ENCODE measurements at places on chromosomes 2 and 18.

DNA sequence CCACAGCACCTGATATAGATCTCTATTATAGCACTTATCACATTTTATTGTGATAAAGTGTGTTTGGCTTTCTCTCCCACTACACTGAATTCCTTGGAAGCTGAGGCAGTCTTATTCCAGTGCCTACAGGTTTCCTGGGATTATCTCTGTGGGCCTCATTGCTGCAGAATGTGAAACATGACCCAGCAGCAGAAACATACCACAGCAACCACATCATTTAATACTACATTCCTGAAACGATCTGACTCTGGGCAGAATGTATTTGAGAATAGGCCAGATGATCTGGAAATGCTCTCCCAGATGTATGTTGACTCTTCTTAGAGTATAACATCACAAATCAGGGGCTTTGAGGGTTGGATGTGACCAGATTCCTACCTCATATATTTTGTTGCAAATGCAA is 323.5 kb upstream of the TANK start:
- no peak for DNase-seq

- DNase-seq, result no peak
These were observed 317.9 kb upstream of the VRK2 start for GRCh38 chr2:57728691-57729090.

DNA sequence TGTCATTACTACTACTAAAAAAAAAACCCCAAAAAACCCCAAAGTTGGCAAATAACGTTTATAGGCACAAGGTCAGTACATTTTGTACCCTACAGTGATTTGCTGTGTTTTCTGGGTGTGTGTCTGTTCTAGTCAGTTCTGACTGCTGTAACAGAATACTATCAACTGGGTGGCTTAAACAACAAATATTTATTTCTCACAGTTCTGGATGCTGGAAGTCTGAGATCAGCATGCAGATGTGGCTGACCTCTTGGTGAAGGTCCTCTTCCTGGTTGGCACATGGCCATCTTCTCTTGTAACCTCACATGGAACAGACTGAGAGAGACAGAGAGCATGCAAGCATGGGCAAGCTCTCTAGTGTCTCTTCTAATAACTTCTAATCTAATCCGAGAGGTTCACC is 103.1 kb downstream of the CERS6 start:
- DNase-seq, result no peak

- no peak for DNase-seq
These were observed 686.8 kb downstream of the ZEB2 start for GRCh38 chr2:143833015-143833660.

DNA sequence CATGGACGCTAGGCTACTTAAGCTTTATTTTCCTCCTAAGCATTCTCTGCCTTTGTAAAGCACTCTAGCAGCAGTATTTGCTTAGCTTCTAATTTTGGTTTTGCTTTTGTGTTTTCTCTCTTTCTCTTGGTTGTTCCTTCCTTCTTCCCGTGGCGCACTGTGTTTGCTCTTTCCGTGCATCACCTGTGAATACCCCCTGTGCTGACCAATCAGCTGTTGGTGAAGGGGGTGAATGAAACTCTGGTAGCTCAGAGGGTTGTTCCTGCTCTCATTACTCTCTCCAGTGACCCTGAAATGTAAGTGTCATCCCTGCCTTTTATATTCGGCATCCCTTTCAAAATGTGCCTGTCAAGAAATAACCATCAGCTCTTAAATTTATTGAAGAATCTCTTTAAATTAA is 45.5 kb upstream of the TNFRSF11A start:
- DNase-seq, result no peak

DNA sequence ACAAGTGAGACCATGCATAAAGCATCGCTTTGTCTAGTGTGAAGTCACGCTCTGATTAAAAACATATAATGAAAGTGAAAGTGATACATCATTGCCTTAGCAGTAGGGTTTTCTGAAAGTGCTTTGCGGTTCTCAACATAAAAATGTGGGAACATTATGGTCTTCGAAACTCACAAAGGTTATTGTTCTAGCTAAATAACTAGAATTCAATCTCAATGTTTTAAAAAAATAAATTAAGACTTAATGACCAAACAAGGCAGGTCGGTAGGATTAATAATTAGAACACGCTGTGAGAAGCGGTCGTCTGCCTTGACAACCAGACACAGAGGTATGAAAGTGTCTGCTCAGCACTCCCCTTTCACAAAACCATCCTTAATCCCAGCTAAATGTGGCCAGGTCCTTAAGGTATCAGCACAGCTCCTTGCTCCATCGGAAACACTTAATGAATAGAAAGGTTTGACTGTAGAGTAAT is 42.2 kb downstream of the KLHL14 start:
- no peak for DNase-seq

GRCh38 chr18:36630917-36631316 is 197.9 kb downstream of the TPGS2 start:
- DNase-seq, result no peak

DNA sequence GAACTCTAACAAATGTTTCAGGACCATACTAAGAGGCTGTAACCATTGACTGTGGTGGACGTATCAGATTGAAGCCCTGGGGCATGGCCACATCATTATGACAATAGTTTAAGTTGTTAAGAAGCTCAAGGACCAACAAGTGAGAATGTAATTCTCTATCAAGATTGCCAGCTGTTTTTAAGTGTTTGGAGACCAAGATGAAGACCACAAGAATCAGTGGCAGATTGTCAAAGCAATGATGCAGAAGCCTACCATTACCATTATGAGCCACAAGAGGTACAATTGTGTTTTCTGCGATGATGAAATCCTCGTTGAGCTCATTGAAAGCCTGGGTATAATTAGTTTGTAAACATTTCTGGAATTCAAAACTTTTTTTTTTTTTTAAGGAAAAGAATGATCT is 261.1 kb upstream of the ZEB2 start:
- DNase-seq, result no peak

DNA sequence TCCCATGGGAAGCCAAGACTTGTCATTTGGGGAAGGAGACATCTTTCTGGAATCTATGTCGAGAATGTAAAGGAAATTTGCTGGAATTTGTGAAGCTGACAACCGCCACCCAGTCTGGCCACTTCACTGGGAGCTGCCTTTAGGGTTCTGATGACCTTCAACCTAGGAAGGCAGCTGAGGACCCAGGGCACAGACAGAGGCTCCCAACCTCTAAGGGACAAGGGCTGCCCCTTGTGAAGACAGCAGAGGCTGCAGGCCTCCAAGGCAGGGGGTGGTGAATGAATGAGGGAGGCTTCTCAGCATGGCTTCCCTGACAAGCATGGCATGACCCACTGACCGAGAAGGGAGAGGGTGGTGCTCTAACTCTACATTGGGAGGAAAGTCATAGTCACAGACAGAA is 128.9 kb upstream of the ASB18 start:
- DNase-seq, result no peak
